Testis (tissue), 5 donors: ENCODE measurements at places on chromosomes 6 and 20. TPM values are rescaled to one million over a fixed set of nuclear protein-coding genes. Genes with fewer than 3 reads are reported as not detected.

The ANKRD6 gene
- 52.8 TPM for total RNA-seq

The CST5 gene
- total RNA-seq = not detected

The TRIM15 gene
- total RNA-seq = not detected

DNA sequence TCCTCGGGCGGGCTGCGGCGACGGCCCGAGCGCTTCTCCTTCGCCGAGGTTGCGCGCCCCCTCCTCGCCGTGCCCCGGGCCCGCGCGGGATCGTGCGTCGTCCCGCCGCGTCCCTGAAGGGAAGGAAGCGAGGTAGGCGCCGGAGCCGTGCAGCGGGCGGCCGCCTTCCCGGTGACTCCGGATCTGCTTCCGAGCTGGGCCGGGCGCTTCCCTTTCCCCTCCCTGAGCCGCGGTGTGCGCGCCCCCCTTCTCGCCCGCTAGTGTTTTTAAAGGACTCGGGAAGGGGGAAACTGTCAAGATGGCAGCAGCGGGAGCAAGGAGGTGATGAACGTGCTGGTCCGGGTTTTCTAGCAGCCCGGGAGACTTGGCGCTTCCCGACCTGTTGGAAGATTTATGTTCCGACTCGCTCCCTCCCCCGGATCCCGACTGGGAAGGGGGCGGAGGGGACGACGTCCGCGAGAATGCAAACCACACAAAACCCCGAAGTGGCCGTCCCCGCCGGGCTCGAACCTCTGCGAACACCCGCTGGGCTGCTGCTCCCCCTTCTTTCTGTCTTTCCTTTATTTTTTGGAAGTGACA lies 744 bp upstream of the FOXO3 start:
- H3K4me1 ChIP-seq = peaks cover 22% of the 10 kb centered on the region
- H3K4me3 ChIP-seq = peak overlapping the region; percentile 87
- no peaks in the 10 kb centered on the region for H3K36me3 ChIP-seq
- peak overlapping the region; percentile 92 for H3K27ac ChIP-seq
- peak; percentile 67 for DNase-seq

DNA sequence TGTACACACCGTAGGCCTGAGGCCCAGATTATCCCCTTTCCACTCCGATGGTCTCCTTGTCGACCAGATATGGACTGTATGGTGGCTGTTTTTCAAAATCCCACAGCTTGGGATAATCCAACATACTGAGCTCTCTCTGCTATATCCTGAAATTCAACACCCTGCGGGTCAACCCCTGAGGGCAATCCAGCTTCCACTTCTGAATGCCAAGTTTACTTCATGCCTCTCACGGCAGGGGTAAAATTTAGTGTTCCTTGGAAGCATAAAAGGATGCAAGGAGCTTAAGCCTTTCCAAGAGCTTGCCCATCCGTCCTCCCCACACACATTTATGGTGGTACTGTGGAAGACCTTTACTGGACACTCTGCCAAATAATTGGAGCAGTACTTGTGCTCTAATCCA lies 90.7 kb downstream of the PLG start:
- no peaks in the 10 kb centered on the region for H3K27me3 ChIP-seq
- no peaks in the 10 kb centered on the region for H3K4me1 ChIP-seq
- H3K36me3 ChIP-seq = no peaks in the 10 kb centered on the region
- no peak overlapping the region for H3K4me3 ChIP-seq

DNA sequence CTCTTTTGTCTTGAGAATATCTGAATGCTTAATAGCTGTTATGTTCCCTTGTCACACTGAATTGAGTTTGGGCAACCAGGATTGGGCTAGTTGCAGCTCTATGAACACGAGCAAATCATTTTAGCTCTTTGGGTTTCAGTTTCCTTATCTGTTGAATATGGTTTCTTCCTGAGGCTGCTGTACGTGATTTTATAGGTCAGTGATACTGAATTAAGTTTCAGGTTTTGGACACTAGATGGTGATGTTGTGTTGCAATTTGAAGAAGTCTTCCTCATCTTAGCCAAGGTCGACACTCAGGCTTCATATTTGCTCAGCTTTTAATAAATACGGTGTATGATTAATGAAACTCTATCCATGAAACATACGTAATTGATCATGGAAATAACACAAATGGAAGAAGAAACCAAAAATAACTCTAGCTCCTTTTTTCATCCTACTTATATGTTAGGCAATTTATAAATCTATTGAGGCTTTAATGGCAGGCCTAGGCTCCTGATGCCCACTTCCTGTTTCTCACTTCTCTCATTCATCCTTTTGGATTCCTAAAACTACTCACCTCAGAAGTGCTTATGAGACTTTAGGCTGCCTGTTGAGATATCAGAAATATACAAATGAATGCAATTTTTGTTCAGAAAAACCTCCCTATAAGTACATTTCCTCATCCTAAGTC lies 354.1 kb upstream of the MAP3K7 start:
- no peak overlapping the region for H3K4me3 ChIP-seq
- no peaks in the 10 kb centered on the region for H3K27me3 ChIP-seq
- no peaks in the 10 kb centered on the region for H3K4me1 ChIP-seq
- no peak for DNase-seq

GRCh38 chr20:63648895-63649589 lies 4.2 kb downstream of the STMN3 start:
- no peak overlapping the region for H3K27ac ChIP-seq
- no peaks in the 10 kb centered on the region for H3K27me3 ChIP-seq
- H3K36me3 ChIP-seq = no peaks in the 10 kb centered on the region
- no peak overlapping the region for H3K4me3 ChIP-seq
- peaks cover 10% of the 10 kb centered on the region for H3K4me1 ChIP-seq
- DNase-seq = no peak

DNA sequence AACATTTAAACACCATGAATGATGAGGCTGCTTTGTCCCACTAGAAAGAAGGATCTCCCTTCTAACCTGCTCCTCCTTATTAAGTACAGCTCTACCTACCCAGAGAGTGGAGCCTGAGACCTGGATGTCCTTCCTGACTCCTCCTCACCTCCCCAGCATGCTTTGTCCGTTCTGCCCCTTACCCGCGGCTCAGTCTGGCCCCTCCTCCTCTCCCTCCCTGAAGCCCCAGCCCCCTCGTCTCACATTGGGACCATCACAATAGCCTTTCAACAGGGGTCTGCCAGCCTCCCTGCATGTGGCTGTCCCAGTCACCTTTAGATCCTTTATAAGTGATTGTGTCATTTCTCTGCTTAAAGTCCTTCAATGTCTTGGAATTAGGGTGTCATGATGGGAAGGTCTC lies 72.5 kb downstream of the DZANK1 start:
- H3K27me3 ChIP-seq = no peaks in the 10 kb centered on the region
- H3K36me3 ChIP-seq = no peaks in the 10 kb centered on the region
- no peak overlapping the region for H3K27ac ChIP-seq
- H3K4me1 ChIP-seq = no peaks in the 10 kb centered on the region
- no peak for DNase-seq

GRCh38 chr6:146301764-146302163 lies 241.9 kb upstream of the RAB32 start:
- no peak overlapping the region for H3K27ac ChIP-seq
- no peaks in the 10 kb centered on the region for H3K4me1 ChIP-seq
- no peak for DNase-seq
- no peak overlapping the region for H3K4me3 ChIP-seq

DNA sequence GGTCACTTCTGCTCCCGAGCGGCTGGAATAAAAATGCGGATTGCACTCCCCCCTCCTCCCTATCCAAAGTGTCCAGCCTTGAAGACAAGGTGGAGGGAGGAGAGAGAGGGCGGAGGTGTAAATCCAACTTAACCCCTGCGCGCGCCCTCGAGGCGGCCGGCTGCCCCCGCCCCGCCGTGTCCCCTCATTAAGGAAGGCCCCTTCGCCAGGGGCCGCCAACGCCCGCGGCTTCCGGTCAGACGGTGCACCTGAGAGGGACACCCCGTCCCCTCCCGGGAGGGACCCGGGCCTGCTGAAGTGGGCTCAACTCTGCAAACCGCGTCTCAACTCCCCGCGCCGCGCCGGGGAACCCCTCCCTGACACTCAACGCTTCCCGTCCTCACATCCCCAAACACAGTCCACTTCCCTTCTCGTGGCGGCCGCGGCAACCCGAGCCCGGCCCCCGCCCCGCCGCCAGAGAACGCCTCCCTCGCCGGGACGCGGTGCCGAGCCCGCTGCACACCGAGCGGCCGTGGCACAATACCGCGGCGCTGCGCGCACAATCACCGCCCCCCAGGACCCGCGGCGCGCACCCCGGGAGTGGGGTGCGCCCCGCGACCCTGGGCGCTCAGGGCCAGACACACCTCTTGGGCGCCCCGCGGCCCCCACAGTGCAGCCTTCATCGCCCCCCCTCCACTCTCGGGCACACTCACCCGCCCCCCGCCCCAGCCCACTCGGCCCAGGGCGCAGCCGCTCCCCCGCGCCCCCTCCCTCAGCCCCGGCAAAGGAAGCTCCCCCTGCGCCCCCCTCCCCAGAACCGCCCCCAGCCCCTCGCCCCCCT lies 102.5 kb downstream of the NOL4L start:
- H3K27ac ChIP-seq = peak overlapping the region; percentile 78
- peak overlapping the region; percentile 81 for H3K4me3 ChIP-seq
- H3K36me3 ChIP-seq = no peaks in the 10 kb centered on the region
- DNase-seq = no peak
- H3K27me3 ChIP-seq = no peaks in the 10 kb centered on the region

GRCh38 chr6:26342106-26343004 lies 22.6 kb upstream of the BTN3A2 start:
- peak; percentile 60 for DNase-seq
- no peak overlapping the region for H3K4me3 ChIP-seq
- H3K4me1 ChIP-seq = no peaks in the 10 kb centered on the region
- no peaks in the 10 kb centered on the region for H3K27me3 ChIP-seq
- no peak overlapping the region for H3K27ac ChIP-seq
- no peaks in the 10 kb centered on the region for H3K36me3 ChIP-seq
